CD4-positive, alpha-beta T cell treated with Interleukin-17A for 1 hour (primary cell): ENCODE measurements at places on chromosomes 1 and 21.

DNA sequence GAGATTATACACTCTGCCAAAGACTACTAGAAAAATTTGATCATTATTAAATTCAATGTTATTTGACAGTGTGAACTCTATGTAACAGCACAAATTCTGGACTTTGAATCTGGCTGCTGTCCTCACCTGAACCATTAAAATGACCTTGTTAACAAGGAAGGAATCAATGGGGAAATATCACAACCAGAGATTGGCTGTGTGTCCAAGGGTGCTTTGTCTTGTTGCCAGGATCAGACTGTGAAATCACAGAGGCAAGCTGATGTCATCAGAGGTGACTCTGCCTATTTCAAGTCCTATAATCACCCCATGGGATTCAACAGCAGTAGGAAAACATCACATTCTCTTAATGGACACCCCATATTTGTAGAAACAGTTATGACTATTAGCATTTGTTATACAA is 46.8 kb downstream of the ADAMTS5 start:
- DNase-seq: no peak

DNA sequence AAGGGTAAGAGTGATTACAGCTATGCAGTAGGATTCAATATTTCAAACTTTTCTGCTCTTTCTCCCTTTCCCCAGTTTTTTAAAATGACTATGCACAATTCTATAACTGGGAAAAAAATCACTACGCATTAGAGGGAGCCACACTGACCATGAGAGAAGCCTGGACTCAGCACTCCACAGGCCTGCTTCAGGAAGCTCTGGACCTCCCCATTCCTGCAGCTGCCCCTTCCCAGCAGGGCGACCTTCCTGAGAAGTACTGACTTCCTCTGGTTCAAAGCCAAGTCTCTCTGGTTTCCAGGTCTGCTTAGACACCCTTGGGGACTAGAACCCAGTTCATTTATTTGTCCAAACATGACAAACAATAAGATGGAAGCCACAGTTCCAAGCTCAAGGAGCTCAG is 42.0 kb upstream of the CLSTN1 start:
- DNase-seq: no peak

GRCh38 chr1:203100516-203100869 is 14.7 kb upstream of the MYOG start:
- no peak for DNase-seq

DNA sequence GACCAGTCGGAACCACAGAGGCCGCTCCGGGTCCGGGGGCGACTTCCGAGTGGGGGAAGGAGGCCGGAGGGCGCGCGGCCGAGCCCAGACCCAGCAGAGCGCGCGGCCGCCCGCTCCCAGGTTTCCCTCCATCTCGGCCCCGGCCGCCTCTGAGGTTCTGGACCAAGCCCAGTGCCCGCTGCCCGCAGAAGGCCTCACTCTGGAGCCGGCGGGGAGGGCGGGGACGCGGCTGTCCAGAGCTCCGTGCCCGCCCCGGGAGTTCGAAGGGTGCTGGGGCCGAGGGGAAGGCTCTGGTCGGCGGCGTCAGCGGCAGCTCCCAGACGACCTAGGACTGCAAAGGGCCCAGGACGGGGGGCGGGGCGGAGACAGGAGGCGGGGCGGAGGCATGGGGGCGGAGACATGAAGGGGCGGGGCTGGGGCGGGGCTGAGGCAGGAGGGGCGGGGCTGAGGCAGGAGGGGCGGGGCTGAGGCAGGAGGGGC is 48.0 kb upstream of the SLC19A1 start:
- peak; percentile 69 for DNase-seq
